ENCODE measurements at places on chromosomes 13 and 19.

- no peak for DNase-seq
These were observed 10.6 kb downstream of the KLF2 start for GRCh38 chr19:16335226-16335625.

DNA sequence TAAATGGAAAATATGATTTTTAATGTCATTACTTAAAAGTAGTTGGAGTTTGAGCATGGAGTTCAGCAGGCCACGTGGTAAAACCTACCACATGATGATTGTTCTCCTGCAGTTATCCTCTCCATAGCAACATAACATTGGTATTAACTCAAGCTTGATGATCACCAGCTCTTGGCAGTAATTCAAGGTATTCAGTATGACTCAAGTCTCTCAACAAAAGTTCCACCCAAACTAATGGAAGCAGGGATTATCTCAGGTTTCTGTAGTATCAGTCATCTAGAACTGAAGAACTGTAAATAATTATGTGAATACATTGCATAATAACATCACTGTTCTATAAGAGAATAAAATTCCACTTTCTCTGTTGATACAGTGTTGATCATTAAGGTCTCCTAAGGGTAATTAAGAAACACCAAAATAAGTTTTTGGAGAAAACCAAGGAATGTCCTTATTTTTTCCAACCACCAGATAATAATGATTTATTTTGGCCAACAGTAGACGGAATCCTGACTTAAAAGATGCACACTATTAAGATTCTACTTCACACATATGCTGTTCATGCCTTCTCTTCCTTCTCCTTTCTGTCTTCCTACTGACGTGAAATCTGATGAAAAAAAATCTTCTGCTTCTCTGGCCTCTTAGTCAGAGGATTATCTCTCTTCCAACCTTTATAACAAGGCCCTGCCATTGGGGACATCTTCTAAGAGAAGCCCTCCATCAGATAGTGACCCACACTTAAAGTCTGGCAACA is 1092.3 kb downstream of the EFNB2 start:
- DNase-seq, result no peak

GRCh38 chr13:43021926-43022670 is 1.3 kb upstream of the DNAJC15 start:
- DNase-seq, result no peak

GRCh38 chr19:11580116-11580515 is 2.7 kb upstream of the ACP5 start:
- no peak for DNase-seq

DNA sequence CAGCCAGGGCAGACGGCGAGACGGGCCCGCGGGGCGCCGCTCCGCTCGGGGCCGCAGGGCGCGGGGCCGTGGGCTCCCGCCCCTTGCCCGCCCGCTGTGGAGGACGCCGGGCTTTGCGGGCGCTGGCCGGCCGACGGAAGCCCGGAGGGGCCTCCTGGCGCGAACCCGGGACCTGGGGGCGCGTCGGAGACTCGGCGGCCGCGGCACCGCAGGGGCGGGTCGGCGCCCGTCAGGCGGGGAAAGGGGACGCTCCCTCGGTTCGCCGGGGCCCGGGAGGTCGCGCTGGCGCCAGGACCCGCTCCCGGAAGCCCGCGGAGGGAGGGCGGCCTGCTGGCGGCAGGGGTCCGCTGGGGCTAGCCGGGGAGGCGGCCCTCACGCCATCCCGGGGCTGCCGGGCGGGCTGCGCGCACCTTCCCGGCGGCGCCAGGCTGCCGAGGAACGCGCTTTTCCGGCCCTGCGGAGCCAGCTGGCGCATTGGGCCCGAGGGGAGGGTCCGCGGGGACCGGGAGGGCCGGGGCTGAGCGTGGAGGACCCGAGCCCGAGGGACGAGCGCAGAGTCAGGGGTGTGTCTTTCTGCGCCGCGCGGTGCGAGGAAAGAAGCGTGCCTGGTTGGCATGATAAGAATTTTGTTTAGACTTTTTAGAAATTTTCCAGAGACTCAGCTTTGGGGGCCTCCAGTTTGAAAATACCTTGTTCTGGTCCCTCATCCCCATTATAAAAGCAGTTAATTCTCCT is 511 bp downstream of the GARRE1 start:
- no peak for DNase-seq

- DNase-seq, result no peak
These were observed 36.6 kb downstream of the MYCBP2 start for GRCh38 chr13:77290342-77290741.

DNA sequence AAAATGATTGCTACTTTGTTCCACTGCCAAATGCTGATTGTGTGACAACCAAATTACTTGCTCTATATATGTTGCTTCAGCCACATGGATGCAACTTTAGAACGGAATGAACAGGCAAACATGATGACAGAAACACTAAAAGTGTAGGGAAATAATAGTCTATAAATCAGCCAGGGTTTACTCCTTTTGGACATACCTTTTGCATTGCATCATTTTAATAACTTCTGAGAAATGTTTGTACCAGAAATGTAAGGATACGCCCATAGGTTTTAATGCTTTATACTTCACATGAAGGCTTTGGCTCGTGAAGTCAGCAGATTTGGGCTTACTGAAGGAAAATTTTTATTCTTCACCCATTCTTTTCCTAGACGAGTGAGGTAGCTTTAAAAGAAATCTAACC is 141.0 kb downstream of the POSTN start:
- DNase-seq, result no peak

DNA sequence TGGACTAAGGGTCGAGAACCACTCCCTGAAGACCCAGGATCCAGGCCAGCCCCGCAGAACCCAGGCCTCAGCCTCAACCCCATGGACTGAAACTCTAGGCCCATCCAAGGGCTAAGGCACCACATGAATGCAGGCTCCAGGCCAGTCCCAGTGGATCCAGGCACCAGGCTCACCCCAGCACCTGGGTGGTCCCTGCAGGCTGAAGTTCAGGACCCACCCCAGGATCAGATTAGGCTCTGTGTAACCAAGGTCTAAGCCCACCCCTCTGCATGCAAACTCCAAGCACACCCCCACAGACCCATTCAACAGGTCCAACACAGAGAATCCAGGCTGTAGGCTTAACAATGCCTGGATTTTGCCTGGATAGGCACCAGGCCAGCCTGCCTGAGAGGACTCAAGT is 1876.2 kb downstream of the PCDH9 start:
- no peak for DNase-seq

GRCh38 chr13:111242585-111242984 is 77.9 kb upstream of the TEX29 start:
- no peak for DNase-seq

DNA sequence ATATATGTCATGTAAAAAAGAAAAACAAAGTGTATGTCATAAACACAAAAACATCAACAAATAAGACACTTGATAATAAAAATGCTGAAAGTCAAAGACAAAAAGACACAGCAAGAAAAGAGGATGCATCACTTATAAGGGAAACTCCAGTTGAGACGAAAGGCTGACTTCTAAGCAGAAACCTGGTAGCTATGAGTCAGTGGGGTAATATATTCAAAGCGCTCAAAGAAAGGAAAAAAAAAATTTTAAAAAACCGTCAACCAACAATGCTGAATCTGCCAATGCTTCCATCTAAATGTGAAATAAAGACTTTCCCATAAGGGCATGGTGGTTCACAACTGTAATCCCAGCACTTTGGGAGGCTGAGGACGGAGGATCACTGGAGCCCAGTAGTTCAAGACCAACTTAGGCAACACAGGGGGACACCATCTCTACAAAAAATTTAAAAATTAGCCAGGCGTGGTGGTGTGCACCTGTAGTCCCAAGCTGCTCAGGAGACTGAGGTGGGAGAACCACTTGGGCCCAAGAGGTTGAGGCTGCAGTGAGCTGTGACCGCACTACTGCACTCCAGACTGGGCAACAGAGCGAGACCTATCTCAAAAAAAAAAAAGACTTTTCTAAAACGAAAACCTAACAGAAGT is 24.0 kb downstream of the USP12 start:
- no peak for DNase-seq

DNA sequence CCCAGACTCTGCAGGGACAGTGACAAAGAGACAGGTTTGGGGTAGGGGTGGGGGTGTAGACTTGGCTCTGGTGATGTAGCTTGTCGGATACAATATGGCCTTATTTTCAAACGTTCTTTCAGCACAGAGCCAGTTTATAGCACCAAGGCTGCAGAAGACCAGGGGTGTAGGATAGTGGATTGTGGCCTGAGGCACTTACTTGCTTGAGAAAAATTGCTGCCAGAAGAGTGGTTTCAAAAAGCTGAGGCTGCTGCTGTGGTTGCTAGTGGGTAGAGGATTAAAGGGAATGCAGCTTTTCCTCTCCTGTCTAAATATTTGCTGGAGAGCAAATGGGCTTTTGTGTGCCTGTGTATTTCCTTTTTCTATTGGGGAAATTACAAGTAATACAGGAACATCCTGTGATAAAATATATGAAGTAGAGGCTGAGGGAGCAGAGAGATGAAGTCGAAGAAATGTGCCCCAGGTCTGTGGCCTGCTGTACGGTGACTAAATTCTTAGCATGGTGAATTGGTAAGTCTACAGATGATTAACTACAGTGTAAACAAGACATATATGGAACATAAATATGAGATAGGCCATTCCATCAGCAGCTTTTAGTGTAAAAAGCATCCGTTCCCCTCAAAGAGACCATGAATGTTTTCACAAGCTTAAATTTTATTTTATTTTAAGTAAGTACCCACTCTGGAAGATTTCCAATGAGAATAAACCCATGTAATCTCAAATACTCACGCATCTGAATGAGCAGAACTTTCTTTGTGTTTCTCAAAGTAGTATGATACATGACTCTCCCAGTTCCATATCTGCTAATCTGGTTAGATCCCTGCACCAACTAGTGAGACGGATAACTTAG is 112.9 kb downstream of the LRCH1 start:
- DNase-seq, result no peak

GRCh38 chr13:79060216-79060615 is 345.8 kb downstream of the RBM26 start:
- DNase-seq, result no peak

DNA sequence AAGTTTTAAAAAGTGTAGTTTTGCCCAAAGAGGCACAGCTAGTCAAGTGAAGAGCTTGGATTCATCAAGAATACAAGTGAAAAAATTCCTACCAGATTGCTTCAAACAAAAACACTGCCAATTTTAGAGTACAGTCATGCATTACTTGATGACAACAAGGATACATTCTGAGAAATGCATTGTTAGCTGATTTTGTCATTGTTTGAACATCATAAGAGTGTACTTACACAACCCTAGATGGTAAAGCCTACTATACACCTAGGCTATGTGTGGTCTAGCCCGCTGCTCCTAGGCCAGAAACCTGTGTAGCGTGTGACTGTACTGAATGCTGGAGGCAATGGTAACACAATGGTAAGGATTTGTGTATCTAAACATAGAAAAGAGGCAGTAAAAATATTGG is 41.1 kb downstream of the TMTC4 start:
- DNase-seq, result no peak

DNA sequence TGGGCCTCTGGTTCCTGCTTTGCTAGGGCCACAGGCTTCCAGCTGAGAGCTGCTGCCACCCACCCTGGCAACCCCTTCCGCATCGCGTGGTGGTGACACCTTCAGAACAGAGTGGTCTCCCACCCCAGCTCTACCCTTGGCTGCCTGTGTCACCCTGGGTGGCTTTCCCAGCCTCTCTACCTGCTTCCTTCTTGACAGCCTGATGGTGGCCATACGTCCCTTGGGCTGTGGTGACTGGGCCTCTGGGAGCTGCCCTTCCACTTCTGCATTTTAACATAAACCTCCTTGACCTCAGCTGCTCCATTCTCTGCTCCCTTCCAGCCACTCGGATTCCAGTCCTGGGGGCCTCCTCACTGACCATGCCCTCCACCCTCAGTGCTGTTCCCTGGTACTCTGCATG is 17.0 kb downstream of the PAK4 start:
- no peak for DNase-seq

DNA sequence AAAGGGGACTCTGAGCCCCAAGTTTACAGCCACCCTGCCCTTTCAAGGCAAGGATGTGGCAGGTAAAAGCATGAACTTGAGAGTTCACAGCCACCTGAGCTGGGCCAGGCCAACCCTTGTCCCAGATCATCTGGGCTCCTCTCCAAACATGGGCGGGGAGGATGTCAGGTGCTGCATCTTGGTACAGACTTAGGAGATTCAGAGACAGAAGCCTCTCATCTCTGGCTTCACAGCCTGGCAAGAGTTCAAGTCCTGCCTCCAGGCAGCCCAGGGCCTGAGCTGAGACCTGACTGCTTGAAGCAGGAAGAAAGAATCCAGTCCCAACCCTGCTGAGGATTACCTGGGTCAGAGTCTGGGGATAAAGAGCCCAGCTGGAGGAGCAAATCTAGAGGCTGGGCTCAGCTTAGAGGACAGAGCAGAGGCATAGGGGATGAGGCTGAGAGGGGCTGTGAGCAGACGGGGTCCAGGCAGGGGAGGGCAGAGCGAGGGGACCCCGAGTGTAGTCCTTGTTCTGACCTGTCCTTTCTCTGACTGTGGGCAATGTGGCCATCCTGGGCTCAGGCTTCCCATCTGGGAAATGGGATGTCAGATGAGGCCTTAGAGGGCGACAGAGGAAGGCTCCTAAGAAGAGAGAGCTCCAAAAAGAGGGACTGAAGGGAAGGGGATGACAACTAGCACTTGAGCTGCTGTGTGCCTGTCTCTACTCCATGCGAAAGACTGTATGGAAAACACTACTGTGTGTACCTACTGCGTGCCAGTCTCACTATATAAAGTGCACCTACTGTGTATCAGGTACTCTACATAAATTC is 6.6 kb upstream of the OR10H5 start:
- DNase-seq, result no peak

DNA sequence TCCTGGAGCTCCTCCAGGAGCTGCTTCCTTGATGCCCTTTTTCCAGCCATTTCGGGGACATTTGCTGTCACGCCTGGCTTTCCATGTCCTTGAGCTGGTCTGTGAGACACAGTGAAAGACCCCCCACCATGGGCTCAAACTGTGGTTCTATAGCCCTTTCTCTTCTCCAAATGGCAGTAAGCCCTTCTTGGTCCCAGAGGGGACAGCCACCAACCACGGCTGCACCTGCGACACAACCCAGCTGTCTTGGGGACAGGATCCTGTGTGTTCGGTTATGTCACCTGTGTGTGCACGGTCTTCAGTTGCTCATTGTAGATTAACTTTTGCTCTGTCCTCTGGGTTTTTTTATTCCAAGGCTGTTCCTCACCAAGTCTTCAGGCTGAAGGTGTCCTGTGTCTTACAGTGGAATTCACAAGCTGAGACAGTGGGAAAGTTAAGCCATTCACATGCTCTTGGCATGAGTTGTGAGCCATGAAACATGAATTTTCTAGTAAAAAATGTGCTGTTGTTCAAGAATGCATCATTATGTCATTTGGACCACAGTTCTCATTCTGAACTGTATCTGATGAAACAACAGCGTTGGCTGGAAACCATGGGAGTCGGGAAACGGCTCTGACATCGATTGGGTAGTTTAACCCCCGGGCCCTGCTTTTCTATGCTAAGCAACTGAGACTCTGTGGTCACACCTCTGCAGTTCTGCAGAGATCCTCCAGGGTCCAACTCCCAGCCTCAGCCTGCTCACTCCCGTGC is 129.5 kb upstream of the MCF2L start:
- DNase-seq, result no peak

- no peak for DNase-seq
These were observed 27.0 kb upstream of the ZNF726 start for GRCh38 chr19:23887642-23888041.

DNA sequence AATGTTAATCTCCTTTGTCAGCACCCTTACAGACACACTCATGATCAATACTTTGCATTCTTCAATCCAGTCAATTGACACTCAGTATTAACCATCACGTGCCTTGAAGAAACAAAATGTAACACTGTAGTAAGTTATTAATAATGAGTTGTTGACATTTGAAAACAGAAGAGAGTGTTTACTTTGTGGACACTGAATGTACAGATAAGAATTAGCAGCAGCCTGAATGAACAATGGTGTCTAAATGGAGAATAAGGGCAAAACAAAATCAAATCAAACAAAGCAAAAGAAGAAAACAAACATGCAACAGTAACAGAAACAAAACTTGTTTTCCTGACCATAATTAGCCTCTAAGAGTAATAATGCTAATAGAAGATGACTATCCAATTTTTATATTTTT is 1191.1 kb upstream of the MIR17HG start:
- DNase-seq, result no peak
